ENCODE measurements at places on chromosomes 11 and 22.
A peak's percentile ranks its signal among the peaks of the same experiment; 100 is the strongest.

DNA sequence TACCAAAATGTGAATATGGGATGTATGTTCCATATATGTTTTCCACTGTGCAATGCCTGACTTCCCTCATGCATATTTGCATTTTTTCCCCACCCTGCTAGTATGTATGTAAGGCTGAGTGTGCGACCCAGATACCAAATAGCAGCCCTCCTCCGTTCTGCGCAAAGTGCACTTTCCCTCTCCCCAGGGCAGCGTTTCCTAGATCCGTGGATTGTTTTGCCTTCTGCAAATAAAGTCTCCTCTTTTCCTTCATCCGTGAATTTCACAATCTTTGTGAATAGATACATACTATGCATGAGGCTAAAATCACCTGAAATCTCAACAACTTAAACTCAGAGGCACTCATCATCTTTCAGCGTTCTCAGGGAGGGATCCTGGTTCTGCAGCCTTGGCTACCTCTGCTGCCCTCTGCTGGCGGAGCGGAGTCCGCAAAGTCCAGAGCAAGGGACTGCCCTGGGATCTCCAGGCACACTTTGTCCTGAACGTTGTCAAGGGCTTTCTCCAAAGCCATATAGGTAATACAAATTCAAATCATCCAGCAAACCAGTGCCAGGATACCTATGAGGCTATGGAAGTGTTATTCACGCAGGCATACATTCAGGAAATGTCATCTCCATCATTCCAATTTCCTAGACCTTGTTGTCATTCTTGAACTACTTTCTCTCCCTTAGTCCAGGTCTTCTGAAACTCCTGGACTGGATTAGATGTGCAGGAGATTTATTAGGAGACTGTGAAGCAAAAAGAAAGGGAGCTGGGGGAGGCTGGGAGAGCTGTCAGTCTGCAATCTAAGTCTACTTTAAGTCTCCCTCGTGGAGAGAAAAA lies 53.1 kb downstream of the CNTF start:
- DNase-seq: peak; percentile 17

- DNase-seq: no peak
Observed at GRCh38 chr11:80103142-80103859, 662.5 kb upstream of the TENM4 start.

GRCh38 chr11:128902515-128903066 lies 11.4 kb downstream of the KCNJ5 start:
- no peak for DNase-seq

DNA sequence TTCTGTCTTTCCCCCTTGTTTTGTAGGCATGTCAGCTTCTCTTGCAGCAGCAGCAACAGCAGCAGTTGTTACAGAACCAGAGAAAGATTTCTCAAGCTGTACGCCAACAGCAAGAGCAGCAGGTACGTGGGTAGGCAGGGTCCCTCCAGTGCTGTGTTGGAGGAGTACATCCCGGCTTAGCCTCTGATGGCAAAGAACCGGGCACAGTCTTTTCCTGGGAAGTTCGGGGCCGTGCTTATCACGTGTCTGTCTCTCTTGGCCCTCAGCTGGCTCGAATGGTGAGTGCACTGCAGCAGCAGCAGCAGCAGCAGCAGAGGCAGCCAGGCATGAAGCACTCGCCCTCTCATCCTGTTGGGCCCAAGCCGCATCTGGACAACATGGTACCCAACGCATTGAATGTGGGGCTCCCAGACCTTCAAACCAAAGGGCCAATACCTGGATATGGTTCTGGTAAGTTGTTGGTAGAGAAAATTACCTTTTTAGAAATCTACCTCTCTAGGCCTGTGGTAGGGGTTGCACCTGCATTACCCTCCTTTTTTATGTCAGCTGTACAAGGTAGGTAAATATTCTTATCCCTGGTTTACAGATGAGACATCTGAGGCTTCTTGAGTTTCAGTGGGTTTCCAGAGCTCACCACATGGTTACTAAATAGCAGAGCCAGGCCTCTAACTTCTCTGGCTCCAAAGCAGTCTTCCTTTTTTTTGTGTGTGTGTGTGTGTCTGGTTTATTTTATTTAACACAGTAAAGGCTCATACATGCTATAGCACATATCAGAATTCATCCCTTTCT lies 45.2 kb upstream of the ADSL start:
- DNase-seq: no peak

DNA sequence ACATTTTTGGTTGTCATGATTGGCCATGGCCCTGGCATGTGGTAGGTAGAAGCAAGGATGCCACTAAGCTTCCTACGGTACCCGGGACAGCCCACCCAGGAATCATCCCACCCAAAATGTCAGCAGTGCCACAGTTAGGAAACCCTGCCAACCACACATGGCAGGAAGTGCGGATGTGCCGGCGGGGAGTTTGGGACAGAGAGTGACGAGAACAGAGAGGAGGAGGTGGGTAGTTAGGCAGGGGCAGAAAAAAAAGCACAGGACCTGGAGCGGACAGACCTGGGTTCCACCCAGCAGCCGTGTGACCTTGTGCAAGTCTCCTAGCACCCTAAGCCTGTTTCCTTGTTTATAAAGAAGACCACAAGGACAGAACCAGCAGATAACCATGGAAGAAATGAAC lies 3.3 kb downstream of the SPI1 start:
- no peak for DNase-seq

DNA sequence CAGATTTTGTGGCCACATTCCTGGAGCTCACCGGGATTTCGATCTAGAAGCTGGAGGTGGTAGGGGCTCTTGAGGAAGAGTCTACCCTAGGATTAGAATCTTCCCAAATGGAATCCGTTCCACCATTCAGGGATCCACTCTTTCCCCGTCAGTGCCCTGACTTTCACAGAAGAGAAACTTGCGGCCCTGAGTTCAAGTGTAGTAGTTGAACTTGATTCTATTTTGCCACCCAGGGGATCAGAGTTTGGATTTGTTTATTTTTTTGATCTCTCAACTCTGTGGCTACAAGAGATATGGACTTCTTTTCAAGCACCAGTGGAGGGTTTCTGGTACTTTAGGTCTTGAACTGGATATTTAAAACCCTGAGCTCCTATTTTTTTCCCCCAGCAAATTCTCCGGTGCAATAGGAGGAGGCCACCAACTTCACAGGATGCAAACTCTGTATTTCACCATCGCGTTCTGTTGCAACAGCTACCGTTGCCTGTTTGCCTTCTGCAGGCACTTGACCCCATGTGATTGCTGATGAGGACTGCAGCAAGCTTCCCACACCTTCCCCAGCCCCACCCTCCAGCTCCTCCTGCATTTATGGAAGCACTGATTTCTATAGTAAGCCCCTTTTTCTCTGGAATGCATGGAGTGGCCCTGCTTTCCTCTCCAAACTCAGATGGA lies 14.8 kb upstream of the MRGPRF start:
- DNase-seq: no peak

DNA sequence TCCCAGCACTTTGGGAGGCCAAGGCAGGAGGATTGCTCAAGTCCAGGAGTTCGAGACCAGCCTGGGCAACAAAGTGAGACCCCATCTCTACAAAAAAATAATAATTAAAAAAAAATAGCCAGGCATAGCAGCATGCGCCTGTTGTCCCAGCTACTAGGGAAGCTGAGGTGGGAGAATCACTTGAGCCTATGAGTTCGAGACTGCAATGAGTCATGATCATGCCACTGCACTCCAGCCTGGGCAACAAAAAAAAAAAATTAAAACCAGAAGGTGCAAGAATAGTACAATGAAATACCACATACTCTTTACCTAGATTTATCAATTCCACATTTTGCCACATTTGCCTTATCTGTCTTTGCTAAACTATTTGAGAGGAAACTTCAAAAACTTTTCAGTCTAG lies 8.2 kb downstream of the DPF2 start:
- no peak for DNase-seq

- DNase-seq: no peak
Observed at GRCh38 chr11:351411-351810, 17.9 kb upstream of the B4GALNT4 start.

DNA sequence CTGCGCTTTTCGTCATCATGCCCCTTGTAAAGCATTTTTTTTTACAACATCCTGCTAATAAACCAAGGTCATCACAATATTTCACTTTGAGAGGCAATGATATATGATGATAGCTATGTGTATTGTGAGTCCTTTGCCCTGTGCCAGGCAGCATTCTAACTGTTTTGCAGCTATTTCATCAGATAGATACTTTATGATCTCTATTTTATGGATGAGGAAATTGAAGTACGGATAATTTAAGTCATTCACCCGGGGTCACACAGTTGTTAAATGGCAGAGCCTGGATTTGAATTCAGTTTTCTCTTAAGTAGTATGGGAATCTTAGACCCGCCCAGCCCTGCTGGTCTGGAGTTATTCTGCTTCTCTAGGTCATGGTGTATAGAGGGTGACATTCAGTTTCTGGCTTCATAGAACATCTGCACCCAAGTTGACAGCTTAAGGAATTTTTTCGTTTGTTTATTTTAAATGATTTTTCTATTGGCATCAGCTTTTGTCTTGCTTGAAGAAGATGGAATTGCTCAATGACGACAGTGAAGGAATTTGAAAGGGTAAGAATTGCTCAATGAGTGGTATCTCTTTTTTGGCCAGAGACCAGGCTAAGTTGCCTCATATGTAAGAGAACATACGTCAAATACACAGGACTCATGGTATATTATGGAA lies 926 bp downstream of the PRR5L start:
- no peak for DNase-seq

GRCh38 chr11:72653649-72654048 lies 20.6 kb downstream of the PDE2A start:
- DNase-seq: no peak

GRCh38 chr22:20998411-20999336 lies 3.2 kb downstream of the THAP7 start:
- no peak for DNase-seq

- no peak for DNase-seq
Observed at GRCh38 chr22:42511401-42511891, 8.2 kb downstream of the RRP7A start.

- peak; percentile 98 for DNase-seq
Observed at GRCh38 chr11:65961267-65962140, at the start of gene SART1. Gene SART1, plus strand, starts transcription at chr11:65961734. Its CDS starts 47 bp downstream, at chr11:65961781.

- no peak for DNase-seq
Observed at GRCh38 chr11:113134626-113135025, 173.4 kb downstream of the NCAM1 start.

GRCh38 chr11:12289667-12290476 lies 87.5 kb upstream of the PARVA start:
- no peak for DNase-seq

GRCh38 chr22:28505416-28506149 lies 174.1 kb downstream of the TTC28 start:
- no peak for DNase-seq

GRCh38 chr11:123103326-123103980 lies 41.5 kb upstream of the HSPA8 start:
- DNase-seq: peak; percentile 85

DNA sequence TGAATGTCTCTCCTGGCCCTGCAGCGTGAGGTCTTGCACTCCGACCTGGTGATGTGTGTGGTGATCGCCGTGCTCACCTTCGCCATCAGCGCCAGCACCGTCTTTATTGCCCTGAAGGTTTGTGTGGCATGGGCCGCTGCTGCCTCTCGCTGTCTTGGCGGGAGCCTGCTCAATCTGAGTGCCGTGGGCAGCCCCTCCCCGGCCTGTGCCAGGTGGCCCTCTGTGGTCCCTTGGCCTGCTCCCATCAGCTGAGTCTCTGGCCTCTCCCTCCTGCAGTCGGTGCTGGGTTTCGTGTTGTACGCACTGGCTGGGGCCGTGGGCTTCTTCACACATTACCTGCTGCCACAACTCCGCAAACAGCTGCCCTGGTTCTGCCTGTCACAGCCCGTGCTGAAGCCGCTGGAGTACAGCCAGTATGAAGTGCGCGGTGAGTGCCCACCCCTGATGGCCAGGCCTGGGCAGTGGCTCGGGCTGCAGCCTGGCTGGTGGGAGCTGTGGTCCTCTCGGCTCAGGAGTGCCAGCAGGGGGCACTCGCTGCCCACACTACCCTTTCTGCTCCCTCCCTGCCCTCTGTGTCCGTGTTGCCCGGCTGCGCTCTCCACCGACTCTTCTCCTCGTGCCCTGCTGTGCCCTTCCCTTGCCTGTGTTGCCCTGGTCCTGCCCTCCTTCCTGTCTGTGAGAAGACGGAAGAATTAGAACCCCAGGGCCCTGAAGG lies 10.2 kb downstream of the PCNX3 start:
- no peak for DNase-seq

- DNase-seq: no peak
Observed at GRCh38 chr11:3962406-3962840, 107.0 kb downstream of the STIM1 start.

DNA sequence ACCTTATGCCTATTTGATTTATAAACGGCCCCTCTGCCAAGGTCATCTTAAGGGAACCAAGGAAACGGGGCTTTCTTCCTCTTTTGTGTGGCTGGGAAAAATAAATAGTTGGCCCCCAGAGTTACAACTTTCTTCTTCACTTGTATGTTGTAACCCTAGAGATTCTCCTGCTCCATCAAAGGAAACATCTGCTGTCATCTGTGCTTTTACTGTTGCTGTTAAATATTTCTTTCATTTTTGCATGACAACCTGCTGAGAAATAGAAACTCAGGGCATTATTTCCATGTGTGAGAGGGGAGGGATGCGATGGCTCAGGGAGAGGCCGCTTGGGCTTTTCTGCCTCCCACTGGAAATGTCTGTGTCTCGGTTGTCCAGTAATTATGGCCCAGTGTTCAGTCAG lies 21.8 kb upstream of the CDC42EP2 start:
- DNase-seq: no peak

DNA sequence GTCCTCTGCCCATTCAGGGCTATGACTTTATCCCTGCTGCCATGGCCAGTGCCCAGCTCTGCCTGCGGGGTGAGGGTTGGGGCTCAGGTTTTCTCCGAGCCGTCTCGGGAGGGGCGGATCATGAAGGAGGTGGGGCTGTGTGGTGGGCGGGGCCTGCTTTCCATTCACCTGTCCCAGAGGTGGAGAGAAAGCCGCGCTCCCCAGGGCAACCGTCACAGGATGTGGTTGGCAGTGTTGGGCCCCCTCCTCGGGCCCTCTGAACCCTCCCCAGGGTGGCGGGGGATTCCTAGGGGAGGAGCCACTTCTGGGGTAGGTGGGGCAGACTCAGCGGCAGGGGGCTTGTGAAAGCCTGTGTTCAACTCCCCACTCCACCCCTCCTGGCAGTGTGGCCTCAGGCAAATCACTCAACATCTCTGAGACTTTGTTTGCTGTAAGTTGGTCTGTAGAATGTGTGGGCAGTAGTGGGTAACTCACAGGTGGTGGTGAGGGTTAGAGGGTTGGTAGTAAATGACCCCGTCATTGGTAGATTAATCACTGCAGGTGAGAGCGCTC lies 50.3 kb downstream of the CD6 start:
- DNase-seq: no peak

GRCh38 chr11:112523951-112524350 lies 263.3 kb upstream of the PLET1 start:
- DNase-seq: no peak

Data from NCI-H524 (cell line).